ENCODE measurements at places on chromosomes 1 and 21.

DNA sequence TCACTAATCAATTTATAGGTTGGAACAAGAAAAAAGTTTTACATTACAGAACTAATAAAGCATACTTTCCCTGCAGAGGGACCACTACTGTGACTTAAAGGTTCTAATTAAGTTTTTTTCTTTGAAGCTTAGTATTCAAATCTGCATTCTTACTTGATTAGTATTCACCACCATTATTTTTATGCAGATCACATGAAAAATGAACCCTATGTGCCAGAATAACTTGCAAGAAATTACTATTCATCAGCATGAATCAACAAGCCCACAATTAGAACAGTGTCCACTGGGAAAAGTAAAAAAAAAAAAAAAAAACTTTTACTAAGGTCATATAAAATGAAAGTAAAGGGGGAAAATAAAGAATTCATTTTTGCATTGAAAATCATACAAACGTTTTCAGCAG, 90.8 kb downstream of the SMYD3 start:
- DNase-seq, result no peak

GRCh38 chr1:168482106-168482505, 61.7 kb downstream of the XCL2 start:
- no peak for DNase-seq

GRCh38 chr1:28112388-28113241, 24.2 kb upstream of the EYA3 start:
- DNase-seq, result peak; percentile 32

DNA sequence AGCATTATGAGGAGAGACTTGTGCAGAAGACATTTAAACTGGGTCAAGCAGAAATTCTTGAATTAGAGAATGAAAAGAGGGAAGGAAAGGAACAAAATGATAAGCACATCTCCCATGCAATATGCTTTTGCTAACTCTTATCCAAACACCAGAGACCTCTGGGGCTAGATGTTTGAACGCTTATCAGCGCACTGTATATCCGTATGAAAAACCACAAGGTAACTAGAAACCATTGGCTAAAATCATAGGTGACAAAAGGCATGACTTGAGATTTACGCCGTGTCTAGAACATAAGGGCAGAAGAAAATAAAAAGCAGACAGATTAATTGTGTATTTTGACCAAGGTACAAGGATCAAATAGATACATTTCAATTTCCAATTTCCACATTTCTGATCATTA, 38.0 kb upstream of the TIAM1 start:
- DNase-seq, result no peak

DNA sequence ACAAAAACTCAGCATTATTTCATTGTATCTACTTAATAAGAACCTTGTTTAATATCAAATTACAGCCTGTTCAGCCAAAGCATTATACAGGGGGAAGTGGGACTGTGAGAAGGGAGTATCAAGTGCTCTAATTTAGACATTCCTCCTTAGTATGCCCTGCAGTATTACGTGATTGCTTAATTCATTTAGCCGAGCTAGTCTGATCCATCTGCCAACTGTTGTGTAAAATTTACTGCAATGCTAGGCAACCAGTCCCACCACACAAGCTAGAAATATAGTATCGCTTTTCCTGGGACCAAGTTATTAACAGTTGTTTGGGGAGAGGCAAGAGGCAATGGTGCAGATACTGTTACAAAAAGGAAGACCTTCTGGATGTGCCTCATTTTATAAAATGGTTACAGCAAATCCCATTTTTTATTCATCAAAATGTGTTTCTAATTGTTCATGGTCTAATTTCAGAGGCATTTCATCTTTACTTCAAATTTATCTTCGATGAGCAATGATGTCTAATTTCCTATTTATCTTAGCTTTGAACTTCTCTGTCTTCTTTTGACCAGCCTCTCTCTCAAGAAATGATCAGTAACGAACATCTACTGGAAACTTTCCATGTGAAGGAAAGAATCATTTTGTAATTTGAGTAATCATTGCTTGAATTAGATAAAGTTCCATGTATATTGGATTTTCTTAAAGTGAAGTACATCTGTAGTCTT, 283.3 kb downstream of the DUSP10 start:
- DNase-seq, result no peak

DNA sequence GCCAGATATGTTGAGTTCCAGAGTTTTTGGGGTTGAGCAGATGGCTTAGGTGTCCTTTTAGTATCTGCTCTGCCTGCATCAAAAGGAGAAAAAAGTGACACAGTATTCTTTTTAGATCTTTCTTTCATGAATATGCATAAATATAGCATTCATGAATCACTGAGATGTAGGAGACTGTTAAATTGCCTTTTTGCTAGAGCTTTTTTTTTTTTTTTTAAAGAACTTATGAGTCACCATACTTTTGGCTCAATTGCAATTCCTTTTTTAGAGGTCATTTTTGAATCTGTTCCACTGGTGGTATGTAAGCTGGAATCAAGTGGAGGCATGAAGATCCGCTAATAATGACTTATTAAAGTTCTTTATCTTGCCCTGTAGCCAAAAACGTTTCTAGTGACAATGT, 480.9 kb upstream of the ZRANB2 start:
- DNase-seq, result no peak

DNA sequence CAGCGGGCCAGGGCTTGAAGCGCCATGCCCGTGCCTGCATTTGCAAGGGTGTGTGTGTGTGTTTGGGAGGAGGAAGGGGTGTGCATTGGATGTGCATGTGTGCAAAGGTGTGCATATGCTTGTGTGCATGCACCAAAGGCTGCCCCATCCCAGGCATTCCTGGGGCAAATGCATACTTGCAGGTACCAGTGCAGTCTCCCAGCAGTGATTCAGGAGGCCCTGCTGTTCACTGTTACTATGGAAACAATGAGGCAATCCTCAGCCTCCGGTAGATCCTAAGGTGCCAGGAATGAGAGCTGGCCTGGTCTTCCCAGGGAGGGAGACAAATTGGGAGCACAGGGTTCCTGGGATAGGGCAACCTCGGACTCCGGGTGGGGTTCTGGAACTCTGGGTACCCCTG, 7.5 kb upstream of the FNDC5 start:
- no peak for DNase-seq

- no peak for DNase-seq
These were observed 8.1 kb downstream of the GBP7 start for GRCh38 chr1:89167590-89168230.

DNA sequence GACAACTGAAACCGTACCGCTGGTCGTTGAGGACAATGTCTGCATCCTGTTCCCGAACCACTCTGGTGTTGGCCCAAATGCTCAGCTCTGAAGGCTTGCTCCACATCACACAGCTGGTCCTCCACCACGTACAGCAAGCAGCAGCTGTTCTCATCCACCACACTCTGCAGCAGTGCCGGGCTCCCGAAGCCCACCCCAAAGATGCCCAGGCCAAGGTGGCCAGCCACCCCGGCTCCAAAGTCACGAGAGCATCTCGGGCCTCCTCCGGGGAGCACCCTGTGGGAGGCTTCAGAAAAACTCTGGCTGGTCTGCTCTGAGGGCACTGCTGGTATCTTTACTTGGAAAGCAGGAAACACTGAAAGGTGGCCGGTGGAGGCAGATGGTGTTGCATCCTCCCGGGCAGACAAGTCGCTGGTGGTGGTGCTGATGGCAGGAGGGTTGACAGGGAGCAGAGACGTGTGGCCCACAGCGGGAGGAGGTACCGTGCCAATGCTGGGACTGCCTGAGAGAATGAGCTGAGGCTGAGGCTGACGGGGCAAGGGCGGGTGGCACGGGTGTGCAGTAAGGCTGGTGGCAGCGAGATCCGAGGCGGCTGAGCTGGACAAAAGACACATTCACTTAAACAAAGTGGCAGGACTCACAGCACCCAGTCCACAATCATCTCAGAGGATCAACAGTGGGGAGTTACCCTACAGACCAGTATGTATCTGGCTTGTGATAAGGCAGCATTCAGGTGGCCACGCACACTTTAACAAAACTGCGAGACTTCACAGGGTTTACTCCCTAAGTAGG, 6.5 kb upstream of the CCDC27 start:
- DNase-seq, result no peak

- no peak for DNase-seq
These were observed 24.9 kb upstream of the GRHL3 start for GRCh38 chr1:24294228-24294672.

DNA sequence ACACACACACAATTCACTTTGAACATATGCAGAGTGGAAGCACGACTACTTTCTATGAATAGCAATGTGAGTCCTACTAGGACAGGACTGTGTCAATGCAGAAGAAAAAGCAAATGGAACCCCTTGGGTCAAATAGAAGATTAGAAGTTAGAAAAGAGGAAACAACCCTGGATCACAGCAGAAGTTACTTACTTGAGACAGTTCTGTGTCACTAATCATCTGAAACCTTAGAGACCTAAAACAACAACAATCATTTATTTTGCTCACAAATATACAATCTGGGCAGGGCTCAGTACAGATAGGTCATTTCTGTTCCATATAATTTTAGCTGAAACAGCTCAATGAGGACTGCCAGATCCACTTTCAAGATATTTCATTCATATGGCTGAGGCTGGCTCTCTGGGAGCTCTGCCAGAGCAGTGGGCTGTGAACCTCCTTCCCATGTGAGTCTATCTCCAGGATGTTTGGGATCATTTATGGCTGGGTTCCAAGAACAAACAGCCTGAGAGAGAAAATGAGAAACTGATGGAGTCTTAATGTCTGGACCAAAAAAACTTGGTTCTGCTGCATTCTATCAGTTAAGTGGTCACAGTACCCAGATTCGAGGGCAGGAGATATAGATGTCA, 42.5 kb upstream of the IL10 start:
- DNase-seq, result peak; percentile 25

DNA sequence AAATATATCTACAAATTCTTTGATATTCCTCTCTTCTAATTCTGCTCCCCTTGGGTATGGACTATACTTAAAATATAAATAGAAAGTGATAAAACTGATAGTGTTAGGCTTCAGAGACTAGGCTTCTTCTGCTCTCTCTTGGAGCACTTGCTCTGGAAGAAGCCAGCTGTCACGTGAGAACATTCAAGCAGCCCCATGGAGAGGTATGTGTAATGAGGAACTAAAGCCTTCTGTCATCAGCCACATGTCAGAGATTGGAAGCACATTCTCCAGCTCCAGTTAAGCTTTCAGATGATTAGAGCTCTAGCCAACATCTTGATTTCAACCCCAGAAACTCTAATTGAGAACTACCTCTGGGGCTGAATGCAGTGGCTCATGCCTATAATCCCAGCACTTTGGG, 34.3 kb downstream of the XKR8 start:
- no peak for DNase-seq

DNA sequence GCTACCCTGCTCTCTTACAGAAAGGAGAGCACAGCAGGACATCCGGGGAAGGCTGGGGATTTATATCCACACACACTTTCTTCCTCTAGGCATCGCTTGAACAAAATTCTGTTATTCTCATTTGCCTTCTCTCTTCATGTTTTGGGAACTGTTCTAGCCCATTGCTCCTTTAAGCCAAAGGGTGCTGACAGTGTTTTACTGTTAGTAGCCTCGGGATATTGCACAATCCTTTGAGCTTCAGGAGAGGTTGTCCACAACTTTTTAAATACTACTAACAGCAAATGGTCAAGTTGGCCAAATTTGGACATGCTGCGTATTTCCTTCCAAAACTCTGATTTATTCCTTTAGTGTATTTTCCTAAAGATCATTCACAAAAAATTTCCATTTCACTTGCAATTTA, 579.2 kb upstream of the RGS18 start:
- no peak for DNase-seq

DNA sequence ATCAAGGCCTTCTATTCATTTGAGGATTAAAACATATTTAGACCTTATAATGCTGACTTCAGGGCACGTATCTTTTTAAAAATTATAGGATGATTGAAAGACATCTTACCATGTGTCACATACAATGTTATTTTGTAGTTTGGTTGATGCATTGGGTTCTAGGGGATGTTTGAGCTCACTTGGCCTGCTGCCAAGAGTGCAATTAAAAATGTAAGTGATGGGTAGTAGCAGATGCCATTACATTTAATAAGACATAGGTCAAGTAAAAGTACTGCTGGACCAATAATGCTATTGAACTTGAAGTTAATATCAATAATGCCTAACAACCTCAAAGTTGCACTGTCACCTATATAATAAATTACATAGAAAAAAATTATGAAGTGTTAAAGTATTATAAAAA, 616.5 kb upstream of the RGS18 start:
- DNase-seq, result no peak

- DNase-seq, result peak; percentile 85
These were observed 11.0 kb upstream of the CDK18 start for GRCh38 chr1:205493241-205494085.

GRCh38 chr1:16088996-16089395, 15.5 kb upstream of the FAM131C start:
- no peak for DNase-seq

DNA sequence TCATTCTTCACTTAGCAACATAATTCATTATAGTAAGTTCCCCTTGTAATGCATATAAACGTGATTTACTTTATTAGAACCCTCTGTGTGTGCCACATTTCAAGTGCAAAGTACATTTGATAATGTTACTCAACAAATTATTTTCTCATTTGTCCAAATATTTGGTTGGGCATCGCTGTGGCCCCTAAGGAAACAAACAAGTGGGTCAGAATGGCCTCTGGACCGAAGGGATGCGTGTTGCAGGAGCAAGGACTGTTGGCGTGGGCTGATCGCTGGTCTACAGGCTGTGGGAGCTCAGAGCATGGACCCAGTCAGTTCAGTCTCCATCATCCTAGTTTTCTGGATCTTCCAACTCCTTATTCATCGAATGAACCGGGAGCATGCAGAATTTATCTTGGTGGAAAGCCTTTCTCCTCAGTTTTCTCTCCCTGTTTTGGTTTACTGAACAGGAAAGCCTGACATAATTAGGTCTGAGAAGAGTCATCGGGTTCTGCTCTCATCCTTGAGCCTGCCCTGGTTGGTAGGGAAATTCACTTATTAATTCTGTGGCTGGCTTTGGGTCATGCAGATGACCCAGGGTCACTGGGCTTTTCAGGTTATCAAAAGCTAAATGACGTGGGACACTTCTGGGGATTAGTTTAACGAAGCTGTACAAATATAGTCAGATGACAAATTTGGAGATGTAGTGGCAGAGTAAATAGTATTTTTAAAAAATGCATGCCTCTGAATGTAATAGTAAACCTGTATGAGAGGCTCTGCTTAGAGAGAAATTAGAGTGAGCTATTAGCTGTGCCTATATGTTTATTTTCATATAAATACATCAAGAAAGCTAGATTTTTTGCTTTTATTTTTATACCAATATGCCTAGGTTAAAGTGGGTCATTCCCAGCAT, 200.2 kb downstream of the SDCCAG8 start:
- no peak for DNase-seq

Data from RPMI8226 (cell line).